ENCODE measurements at places on chromosomes 6 and 20.
A peak's percentile ranks its signal among the peaks of the same experiment; 100 is the strongest.

- DNase-seq = no peak
Observed at GRCh38 chr20:32819992-32820697, 391 bp downstream of the MAPRE1 start.

DNA sequence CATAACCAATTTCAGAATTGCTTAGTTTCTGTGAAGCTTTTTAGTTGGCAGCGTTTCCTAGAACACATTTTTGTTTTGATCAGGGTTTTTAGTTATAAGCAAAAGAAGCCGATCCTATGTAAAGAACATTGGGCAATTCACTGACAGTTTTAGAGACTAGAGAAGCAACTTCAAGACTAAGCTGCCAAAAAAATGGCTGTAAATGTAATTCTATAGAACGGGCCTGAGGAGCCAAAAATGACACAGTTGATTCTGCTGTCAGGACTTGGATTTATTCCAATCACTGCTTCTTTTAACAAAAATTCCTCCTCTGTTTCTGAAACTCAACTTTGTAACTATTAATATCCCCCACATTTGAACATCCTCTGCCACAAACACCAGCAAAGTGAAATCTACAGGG is 236.0 kb upstream of the EYS start:
- no peak for DNase-seq

DNA sequence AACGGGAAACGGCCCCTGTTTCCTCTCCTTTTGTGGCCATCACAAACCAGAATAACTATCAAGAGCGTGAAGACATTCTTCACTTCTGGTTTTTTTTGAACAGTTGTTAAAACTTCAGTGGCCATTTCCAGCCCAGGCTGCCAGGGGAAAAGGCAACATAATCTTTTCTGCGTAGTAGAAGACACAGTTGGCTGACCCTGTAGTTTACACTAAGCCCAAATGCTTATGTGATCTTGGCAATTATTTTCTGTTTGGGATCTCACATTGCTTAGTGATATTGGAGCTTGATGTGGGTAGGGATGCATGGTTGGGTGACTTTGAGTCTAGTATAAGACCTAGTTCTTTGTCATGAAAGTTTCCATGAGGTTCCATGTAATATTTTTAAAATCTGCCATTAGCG is 449.4 kb upstream of the CDH4 start:
- DNase-seq = no peak

- no peak for DNase-seq
Observed at GRCh38 chr6:165118736-165119135, 190.7 kb downstream of the C6orf118 start.

GRCh38 chr6:84344005-84344404 is 116.6 kb upstream of the CEP162 start:
- DNase-seq = no peak

DNA sequence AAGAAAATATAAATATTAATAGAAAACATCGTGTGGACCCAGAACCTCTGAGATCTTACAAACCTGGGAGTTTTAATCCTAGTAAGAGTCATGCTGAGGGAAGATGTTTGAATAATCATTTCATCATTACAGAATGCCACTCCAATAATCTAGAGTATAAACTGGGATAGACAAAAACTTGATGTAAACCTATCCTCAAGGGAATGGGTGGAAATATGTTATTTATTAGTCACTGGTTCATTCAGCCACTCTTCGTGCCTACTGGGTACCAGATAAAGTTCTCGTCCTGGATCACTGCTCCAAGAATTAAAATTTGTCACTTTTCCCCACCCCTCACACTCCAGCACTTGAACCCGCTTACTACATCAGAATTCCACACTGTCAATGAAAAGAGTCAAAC is 7.7 kb downstream of the HLA-B start:
- no peak for DNase-seq

GRCh38 chr6:162478192-162478671 is 249.3 kb downstream of the PRKN start:
- no peak for DNase-seq

- DNase-seq = no peak
Observed at GRCh38 chr6:38493931-38494547, 145.7 kb downstream of the BTBD9 start.

DNA sequence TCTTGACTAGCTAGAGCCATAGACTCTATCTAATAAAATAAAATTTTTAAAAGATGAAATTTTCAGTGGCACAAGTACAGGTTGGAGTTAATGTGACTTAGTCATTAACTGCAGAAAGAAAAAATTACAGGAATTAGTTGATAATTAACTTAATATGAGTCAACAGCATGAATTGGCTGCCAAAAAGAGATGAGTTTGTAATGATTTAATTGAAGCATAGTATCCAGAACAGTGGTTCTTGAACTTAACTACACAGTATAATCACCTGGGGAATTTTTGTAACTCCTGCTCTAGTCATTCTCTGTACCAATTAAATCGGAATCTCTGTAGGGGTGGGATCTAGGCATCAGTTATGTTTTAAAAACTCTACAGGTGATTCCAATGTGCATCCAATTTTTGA is 46.3 kb upstream of the HMGN3 start:
- DNase-seq = no peak

- no peak for DNase-seq
Observed at GRCh38 chr20:52103913-52104545, 87.5 kb downstream of the ZFP64 start.

GRCh38 chr20:18466574-18466893 is 296 bp downstream of the DZANK1 start:
- no peak for DNase-seq

DNA sequence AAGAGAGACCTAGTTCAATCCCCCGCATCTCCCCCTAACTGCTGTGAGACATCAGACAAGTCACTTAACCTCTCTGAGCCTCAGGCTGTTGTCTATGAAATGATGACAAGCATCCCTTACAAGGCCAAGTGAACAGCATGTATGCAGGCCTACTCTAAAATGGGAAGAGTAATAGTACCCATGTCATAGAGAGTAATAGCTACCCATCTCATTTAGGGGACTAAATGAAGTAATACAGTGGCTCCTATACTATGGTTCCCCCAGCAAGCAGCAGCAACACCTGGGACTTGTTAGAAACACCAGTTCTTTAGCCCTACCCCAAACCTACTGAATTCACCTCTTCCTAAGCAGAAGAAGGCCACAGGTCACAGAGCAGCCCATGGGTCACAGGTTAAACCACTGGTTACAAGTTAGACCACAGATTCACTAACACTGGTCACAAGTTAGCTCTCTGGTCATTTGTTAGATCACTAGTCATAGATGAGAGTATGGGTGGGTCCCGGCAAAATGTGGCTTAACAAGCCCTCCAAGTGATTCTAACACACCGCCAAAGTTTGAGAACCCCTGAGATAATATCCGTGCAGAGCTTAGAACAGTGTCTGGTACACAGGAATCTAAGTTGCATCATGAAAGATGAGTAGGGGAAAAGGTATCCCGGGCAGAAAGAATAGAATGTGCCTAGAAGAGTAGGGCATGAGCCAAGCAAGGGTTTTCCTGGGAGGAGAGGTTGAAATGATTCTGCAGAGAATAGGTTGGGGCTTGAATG is 1.4 kb downstream of the DEFB124 start:
- DNase-seq = no peak

GRCh38 chr6:62150048-62150663 is 135.9 kb downstream of the KHDRBS2 start:
- no peak for DNase-seq

GRCh38 chr6:158213925-158214674 is 46.0 kb downstream of the GTF2H5 start:
- peak; percentile 47 for DNase-seq

All from NCI-H187 treated with DMSO at 0.1 percent for 48 hours (cell line).